DMS79 (cell line): ENCODE measurements at places on chromosomes 4 and X.

GRCh38 chr4:186258216-186258811 lies 7.7 kb upstream of the F11 start:
- no peak for DNase-seq

- no peak for DNase-seq
Measured at GRCh38 chr4:151934766-151935165, 174.0 kb upstream of the GATB start.

DNA sequence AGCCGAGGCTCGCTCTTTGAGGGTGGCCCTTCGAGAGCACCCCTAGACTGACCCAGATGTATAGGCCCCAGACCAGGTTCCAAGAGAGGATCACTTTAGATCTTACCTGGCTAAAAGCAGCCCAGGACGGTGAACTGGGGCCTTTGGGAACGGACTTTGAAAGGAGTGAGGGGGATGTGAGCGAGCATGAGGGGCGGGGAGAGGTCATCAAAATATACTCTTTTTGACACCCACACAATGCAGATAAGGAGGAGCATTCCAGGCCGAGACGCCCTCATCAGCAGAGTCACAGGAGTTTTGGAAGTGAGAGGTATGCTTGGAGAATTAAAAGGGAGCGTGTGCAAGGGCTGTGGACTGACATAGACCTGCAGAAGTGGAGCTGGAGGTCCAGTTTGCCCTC lies 528 bp downstream of the NSDHL start:
- DNase-seq: no peak

GRCh38 chr4:164192844-164193243 lies 561.1 kb upstream of the SMIM31 start:
- DNase-seq: no peak

GRCh38 chr4:40170588-40170987 lies 26.2 kb upstream of the RHOH start:
- DNase-seq: no peak

- no peak for DNase-seq
Measured at GRCh38 chr4:153549405-153549804, 83.2 kb downstream of the TMEM131L start.

- DNase-seq: no peak
Measured at GRCh38 chr4:114368751-114369150, 229.9 kb upstream of the UGT8 start.

DNA sequence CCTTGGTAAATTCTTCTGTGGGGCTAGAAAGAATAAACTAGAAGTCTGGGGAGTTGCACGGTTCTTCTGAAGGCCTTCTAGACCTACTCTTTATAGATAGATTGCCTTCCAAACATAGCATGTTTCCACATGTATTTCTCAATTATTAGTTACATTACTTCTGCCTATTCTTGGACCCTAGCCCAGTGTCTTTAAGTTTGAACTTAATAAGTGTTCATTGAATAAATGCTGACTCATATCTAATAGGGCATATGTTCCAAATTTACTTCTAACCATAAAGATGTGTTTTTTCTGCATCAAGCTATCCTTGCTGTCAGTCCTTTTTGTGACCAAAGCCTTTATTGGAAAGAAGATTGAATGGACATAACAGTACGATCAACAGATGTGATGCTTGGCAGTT lies 503.6 kb upstream of the ZFP42 start:
- no peak for DNase-seq

DNA sequence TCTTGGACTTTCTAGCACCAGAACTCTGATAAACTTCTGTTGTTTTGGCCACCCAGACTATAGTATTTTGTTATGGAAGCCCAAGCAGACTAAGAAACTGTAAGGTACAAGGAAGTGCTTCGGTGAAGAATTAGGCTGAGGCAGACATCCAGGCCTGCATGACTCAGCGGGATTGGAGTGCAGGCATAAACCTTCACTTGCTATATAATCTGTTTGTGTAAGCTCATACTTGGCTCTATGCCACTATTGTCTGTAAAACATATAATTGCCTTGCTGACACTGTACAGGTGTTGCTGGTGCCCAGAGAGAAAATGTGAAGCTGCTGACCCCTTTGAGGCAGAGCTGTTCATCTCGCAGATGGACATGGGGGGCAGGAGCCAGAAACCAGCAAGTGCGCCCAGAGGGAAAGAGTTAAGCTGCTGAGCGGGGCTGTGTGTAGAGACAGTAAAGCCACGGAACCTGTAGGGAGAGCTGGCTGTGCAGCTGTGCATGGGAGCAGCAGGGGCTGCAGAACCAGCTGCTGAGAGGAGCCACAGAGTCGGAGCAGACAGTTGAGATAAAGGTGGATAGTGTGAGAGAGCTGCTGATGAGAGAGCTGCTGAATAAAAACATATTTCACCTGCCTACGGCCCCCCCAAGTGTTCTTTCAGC lies 96.2 kb downstream of the RBM46 start:
- no peak for DNase-seq

- no peak for DNase-seq
Measured at GRCh38 chrX:40637687-40638086, 9.7 kb downstream of the CXorf38 start.

GRCh38 chrX:78540171-78540570 lies 119.0 kb downstream of the RTL3 start:
- DNase-seq: no peak

- no peak for DNase-seq
Measured at GRCh38 chr4:39614487-39615162, 24.0 kb downstream of the SMIM14 start.

DNA sequence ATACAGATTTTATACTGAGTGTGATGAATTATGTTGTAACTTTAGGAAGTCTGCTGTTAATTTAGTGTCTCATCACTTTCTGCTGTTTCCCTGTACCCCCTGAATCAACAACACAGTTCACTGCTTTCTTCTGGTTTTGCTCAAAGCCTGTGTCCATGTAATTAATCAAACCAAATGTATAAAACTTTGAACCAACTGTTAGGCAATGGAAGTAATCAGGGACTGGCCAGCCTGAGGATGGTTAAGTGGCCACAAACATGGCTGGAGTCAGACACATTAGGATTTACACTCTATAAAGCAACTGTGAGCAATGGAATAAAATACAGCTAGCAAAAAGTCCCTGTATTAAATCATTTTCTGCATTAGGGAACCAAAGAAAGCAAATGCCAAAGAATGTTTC lies 42.6 kb downstream of the CXCL1 start:
- DNase-seq: no peak

- no peak for DNase-seq
Measured at GRCh38 chr4:146930673-146931072, 15.0 kb downstream of the TTC29 start.

GRCh38 chr4:87032884-87033533 lies 98.2 kb downstream of the AFF1 start:
- no peak for DNase-seq
